T-helper 17 cell (primary cell): ENCODE measurements at places on chromosomes 7 and 10.

- DNase-seq = no peak
These were observed 19.9 kb downstream of the CCDC3 start for GRCh38 chr10:12981570-12981969.

DNA sequence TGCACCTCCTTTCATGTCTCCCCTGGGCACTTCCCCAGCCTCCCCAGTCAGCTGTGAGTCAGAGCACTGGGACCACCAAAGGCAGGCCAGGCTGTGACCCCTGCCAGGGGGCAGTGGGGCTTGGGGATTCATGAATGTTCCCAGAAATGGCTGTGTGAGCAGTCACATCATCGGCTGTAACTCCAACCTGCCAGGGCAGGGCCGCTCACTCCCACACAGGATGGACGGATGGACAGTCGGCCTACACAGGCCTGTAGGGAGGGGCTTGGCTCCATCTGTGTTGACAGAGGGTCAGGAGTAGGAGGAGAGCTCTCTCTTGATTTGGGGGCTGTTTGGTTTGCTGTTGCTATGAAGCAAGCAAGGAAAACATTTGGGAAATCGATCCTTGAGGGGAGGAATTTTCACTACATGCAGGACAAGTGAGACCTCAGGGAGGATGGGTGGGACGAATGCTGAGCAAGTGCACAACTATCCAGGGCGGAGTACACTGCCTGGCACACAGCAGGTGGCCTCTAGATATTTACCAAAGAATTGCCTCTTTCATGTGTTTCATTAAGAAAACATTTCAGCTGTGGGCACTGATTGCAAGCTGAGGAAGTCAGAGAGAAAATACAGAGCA, 2.9 kb upstream of the IGFBP1 start:
- DNase-seq = no peak

DNA sequence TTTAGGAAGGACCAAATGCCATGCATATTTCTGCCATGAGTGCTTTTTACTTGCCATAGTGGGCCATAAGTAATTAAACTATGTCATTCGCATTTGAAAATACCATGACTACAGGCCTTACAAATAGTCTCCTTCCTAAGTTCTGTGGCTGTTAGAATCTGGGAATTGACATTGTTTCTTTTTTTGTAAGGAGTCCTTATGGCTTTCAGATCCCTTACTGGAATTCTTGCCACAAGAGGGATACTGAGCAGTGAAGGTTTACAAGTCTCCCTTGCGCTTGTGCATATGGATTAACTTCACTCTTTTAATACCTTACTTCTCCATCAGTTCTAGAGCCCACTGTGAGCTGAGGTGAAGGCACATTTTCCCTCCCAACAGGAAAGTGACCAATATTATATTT, 166.0 kb downstream of the NRG3 start:
- DNase-seq = no peak

DNA sequence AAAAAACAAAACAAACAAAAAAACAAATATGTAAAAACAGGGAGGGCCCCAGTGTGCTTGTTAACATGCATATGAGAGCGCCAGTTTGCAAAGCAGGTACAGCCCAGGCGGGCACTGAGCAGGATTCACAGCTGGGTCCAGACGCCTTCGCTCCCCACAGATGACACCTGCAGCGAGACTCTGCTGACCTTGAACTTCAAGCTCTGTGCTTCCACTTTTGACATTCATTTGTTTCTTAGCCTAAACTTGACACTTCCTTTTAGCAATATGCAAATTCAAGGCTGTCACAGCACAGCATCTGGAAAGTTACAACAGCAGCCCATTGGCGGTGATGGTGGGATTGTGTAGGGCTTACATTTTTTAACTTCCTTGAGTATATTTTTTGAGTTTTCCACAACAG, 88.8 kb upstream of the TNS3 start:
- no peak for DNase-seq

- no peak for DNase-seq
These were observed 2.9 kb downstream of the A1CF start for GRCh38 chr10:50882540-50882983.

- no peak for DNase-seq
These were observed 31.5 kb upstream of the PRF1 start for GRCh38 chr10:70634011-70634410.

DNA sequence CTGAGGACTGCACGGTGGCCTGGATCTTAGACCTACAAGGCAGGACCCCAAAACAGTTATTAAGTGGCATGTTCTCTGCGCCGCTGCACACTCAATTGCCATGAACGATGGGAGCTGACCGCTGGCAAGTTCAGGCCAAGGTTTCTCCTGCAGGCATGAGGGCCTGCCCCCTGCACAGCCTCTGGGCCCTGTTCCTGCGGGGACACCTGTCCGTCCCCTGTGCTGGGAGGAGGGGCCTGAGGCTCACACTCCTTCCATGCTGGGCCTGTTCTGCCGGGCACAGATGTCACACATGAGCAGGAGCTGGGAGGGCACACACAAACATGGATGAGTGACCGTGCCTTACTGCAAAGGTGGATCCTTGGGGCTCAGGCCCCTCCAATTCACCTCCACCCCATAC, 90.0 kb downstream of the PTPRN2 start:
- DNase-seq = no peak

DNA sequence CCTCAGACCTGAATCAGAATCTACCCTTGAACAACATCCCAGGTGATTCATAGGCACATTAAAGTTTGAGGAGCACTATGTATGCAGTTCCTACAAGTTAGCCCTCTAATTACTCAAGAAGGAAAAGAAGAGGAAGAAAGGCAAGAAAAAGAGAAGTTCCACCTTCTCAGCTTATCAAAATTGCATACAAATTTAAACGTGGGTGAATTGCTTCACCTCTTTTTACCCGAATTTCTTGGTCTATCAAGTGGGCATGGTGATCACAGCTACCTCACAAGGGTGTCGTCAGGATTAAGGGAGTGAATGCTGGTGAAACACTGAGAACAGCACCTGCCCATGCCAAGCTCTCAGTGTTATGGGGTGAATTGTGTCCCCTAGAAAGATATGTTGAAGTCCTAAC, 43.8 kb upstream of the PAPSS2 start:
- no peak for DNase-seq

- DNase-seq = no peak
These were observed at the start of gene RARRES2 for GRCh38 chr7:150341263-150342120. TSS of gene RARRES2 (minus strand) at chr7:150341629. CDS start at chr7:150340609, 1,020 bp downstream.

GRCh38 chr7:97094284-97094930, 23.1 kb upstream of the SDHAF3 start:
- DNase-seq = no peak

GRCh38 chr10:26931223-26931622, 70.5 kb upstream of the ABI1 start:
- DNase-seq = no peak

DNA sequence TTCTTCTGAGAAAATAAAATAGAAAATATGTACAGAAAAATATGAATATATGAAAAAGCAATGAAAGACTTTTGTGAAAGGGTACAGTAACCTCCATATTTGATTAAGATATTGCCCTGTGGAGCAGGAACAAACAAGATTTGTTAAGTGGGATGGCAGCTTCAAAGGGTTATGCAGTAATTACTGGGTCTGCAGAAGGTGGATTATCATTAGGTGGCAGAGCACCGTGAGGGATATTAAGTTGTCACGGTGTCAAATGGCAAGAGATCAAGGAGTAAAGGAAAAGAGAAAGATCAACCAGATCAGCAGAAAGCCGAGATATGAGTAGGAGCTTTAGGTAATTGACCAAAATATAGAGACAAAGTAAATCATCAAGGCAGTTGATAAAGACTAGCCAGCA, 44.1 kb downstream of the DGKB start:
- no peak for DNase-seq

DNA sequence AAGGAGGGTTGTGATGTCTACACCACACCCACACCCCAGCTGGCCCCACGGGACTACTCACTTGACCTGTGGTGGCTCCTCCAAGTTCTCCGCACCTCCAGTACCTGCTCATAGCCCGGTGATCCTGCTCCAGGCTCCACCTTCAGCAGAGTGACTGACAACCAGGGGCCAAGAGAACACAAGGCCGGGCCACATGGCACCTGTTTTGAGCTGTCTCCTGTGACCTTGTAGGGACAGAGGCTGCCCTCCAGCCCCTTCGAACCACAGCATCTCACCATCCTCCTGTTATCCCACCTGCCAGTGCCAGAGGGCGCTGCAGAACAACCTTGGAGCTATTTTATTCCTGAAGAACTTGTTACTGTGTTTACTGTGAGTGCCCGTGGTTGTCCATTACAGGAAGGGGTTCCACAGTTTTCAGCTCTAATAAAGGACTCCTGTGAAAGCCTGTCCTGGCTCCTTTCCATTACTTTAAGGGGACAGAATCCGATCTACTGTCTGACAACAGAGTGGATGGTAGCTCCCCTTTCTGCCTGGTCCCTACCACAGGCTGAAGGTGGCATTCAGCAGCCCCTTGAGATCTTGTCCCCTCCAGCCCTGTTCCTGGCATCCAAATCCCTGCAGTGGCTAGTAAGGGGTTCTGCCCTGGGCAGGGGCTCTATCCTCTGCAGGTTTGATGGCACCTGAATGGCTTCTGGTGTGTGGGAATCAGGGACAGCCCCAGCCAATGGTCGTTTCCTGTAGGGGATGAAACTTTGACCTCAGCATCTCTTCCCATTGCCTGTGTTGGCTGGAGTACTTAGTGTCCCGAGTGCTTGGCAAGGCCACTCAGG, 50.8 kb downstream of the C10orf120 start:
- DNase-seq = no peak

GRCh38 chr7:31074403-31075085, 22.4 kb downstream of the ADCYAP1R1 start:
- no peak for DNase-seq

DNA sequence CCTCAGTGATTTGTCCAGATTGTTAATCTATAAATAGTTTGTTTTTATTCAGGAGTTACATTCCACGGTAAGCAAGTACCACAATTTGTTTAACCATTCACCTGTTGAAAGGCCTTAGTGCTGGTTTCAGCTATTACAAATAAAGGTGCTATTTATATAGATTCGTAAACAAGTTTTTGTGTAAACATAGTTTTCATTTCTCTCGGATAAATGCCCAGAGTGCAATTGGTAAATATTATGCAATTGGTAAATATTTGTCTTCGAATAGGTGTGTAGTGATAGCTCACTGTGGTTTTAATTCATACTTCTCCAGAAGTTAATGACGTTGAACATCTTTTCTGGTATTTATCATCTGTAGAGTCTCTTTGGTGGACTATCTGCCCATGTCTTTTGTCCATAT, 76.4 kb upstream of the RSU1 start:
- DNase-seq = no peak

DNA sequence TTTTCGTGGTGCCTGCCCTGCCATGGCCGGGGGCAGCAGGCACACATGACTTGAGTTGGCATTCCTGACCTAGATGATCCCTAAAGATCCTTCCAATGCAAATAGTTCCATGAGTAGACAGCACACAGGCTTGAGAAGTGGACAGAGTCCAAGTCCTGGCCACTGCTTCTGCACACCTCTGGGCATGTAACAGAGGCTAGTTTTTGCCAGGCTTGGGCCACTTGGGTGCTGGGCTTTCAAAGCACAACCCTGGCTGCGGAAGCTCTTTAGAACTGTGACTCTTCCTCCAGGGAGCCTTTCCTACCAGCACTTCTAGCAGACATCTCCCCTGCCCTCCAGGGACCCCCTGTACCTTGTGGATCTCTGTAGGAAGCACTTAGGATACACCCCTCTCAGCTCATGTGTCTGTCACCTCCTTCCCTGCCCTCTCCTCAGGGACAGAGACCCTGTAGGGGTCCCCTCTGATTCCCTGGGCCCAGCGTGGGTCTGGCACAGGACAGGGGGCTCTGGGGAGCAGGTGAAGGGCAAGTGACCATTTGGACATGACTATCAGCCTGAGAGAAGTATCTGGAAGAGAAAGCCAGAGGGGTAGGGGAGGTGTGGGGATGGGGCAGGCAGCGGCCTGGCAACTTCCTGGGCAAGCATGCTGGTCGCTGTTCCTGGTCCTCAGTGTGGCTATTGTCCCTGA, 36.2 kb downstream of the ZCCHC24 start:
- DNase-seq = no peak

DNA sequence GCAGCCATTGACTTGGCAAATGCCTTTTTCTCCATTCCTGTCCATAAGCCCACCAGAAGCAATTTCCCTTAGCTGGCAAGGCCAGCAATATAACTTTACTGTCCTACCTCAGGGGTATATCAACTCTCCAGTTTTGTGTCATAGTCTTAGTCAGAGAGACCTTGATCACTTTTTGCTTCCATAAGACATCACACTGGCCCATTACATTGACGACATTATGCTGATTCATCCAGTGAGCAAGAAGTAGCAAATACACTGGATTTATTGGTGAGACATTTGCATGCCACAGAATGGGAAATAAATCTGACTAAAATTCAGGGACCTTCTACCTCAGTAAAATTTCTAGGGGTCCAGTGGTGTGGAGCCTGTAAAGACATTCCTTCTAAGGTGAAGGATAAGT, 649.7 kb upstream of the ANKRD30A start:
- no peak for DNase-seq

DNA sequence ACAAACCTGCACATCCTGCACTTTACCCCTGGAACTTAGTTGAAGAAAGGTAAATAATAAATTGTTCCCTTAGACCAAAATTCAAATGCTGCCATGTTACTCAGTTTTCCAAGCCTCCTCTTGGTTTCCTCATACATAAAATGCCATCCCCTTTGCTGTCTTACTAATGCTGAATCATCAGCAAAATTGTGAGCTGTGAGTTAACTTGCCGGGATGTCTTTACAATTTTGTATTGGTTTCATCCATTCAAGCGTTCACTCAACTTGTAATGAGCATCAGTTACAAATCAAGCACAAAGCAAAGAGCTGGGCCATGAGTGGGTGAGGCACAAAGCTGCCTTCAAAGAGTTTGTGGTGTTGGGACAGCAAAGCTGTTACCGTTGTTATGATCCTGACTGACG, 395.8 kb upstream of the ZMIZ1 start:
- no peak for DNase-seq

DNA sequence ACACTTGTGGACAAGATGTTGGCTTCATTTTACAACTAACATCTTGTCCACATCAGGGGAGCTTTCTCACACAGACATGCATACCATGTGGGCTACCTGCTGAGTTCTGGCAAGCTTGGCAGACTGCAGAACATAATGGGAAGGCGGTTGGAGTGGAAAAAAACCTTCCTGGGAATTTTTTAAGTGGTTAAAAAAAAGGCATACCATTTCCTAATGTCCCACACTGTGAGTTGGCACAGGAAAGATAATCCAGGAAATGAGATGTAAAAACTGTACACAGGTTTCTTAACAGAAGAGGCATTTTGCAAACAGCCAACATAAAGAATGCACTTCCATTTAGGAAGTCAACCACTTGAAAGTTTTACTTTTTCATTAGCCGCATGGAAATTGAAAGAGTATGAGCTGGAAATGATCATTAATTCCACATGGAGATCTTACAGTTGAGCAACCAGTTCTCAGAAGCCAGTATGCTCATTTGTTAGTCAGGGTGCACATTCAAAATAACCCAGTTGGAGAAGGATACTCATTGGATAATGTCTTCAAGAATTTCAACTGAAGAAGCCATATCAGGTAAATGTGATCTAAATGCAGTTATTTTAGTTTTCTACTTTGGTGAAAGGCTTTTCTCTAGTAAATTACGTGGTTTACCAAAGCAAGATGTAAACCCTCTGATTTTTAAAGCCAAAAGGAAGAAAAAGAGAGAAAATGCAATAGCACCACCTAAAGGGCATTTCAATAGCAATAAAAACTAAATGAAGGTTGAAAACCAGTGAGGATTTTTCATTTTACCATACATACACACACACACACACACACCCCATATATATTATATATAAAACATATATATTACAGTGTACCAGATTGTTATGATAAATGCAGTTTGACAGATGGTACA, 194.0 kb downstream of the TAX1BP1 start:
- no peak for DNase-seq

GRCh38 chr7:149021725-149022062, 6.6 kb downstream of the PDIA4 start:
- DNase-seq = no peak

GRCh38 chr7:27178366-27178765, 4.2 kb upstream of the HOXA10 start:
- DNase-seq = no peak
